Cerebellum (tissue), 4 donors: ENCODE measurements at places on chromosomes 2 and 18. TPM values are rescaled to one million over a fixed set of nuclear protein-coding genes. Genes with fewer than 3 reads are reported as not detected.

DNA sequence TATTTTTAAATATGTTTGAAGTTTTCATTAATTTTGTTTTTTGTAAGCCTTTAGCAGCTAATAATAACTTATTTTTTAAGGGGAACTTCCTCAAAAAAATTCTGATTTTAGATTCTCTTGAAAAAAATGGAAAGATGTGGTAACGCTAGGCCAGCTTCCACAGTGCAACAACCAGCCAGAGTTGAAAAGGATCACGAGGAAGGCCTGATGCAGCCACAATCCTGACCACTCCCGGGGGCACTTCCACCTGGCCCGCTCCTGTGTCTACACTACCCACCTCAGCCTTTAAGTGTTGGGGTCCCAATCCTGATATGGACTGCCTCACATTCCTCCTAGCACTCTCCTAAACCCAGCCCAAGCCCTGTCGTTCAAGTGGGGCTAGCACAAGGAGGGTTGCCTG is 101.1 kb downstream of the TMEM17 start:
- no peak for DNase-seq

GRCh38 chr18:9862686-9863085 is 23.1 kb upstream of the TXNDC2 start:
- no peak for DNase-seq

DNA sequence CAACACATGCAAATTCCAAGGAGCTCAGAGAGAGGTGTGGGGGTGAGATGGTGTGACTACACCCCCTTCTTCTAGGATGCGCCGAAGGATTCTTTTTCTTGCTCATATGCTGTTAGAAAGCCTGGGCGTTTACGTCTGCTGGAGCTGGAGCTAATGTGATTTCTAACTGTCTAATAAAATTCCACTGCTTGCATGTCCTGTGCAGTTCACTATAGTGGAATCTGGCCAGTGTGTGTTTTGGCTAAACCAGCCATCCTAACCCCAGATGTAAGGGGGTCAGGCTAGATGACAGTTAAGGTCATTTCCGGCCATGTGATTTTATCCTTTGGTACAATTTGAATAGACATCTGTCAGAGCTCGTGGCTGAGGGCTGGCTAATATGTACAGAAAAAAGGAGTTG is 194.1 kb downstream of the PRKCE start:
- DNase-seq = no peak

- DNase-seq = no peak
These were observed 21.7 kb upstream of the CTAGE1 start for GRCh38 chr18:22439447-22439846.

- no peak for DNase-seq
These were observed 70.6 kb upstream of the ODC1 start for GRCh38 chr2:10518470-10519393.

DNA sequence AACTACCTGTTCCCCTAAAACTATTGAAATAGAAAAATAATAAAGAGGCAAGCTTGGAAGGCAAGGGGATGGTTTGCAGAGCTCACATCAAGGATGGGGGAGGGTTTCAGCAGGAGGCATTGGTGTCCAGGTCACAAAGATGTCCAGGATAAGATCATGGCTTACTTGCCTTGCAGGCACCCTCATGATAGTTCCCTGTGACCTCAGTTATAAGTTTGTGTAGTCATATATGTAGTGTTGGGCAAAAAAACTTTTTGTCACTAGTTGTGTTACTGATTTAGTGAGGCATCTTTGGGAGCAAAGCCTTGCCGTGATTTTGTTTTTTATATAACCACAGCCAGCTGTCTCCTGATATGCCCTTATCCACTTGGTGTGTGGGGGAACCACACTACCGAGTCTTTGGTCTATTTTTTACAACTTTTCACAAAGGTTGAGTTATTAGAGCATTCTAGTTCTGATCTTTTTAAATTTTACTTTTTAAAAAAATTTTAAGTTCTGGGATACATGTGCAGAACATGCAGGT is 53.3 kb downstream of the IL1R2 start:
- DNase-seq = no peak

GRCh38 chr18:74516271-74517235 is 17.7 kb upstream of the CNDP1 start:
- no peak for DNase-seq

The FSIP2 gene
- 3.3 TPM for total RNA-seq

The CXCR2 gene
- total RNA-seq = not detected

The FAM110C gene
- total RNA-seq = 2.9 TPM

DNA sequence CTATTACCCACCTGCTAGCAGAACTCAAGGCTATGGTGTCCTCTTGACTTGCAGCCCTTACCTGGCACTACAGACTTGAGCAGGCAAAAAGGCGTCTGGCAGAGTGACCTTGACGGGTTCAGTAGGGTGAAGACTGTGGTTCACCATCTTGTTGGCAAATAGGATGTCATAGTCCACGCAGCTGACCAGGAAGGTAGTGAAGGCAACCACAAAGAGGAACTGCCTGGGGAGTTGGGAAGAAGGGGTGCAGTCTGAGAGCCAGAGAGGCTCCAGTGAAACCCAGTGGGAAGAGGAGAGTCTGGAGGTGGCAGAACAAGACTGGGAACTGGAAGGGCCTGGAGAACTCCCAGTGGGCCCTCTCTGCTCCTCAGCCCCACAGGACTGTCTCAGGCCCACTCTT is 4.1 kb downstream of the ATG9A start:
- no peak for DNase-seq

GRCh38 chr2:186629250-186629996 is 39.6 kb downstream of the ITGAV start:
- no peak for DNase-seq

The ZDBF2 gene
- 28.3 TPM for total RNA-seq

DNA sequence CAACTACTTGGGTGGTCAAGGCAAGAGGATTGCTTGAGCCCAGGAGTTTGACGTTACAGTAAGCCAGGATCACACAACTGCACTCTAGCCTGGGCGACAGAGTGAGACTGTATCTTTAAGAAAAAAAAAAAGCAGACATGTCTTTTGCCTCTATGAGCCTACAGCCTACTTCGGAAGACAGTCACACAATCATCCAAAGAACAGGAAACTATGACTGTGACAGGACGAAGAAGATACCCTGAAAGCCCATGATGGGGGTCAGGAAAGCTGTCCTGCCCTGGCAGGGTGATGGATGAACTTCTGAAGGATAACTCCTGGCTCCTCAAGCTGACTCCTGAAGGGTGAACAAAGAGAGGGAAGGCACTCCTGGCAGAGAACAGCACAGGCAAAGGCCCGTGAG is 251.7 kb upstream of the SIX2 start:
- DNase-seq = no peak

The TLX2 gene
- total RNA-seq = not detected

The PROM2 gene
- total RNA-seq = 3.0 TPM

DNA sequence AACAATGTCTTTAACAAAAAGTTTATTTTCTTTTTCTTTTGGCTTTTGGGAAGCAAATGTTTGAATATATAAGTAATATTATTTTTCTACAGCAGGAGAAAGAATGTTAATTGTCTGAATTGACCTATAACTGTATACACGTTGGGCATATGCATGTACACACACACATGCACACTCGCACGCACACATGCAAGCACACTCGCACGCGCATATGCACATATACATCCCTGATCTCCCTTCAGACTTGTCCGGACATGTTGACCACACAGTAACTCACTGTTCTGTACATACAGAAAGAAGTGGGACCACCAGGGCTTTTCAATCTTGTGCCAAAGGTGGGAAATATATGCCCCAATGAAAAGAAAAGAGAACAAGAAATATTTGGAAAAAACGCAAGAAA is 245.1 kb upstream of the APCDD1 start:
- DNase-seq = no peak

The TCF23 gene
- not detected for total RNA-seq

- DNase-seq = no peak
These were observed 53.0 kb downstream of the GPD2 start for GRCh38 chr2:156489195-156489594.

DNA sequence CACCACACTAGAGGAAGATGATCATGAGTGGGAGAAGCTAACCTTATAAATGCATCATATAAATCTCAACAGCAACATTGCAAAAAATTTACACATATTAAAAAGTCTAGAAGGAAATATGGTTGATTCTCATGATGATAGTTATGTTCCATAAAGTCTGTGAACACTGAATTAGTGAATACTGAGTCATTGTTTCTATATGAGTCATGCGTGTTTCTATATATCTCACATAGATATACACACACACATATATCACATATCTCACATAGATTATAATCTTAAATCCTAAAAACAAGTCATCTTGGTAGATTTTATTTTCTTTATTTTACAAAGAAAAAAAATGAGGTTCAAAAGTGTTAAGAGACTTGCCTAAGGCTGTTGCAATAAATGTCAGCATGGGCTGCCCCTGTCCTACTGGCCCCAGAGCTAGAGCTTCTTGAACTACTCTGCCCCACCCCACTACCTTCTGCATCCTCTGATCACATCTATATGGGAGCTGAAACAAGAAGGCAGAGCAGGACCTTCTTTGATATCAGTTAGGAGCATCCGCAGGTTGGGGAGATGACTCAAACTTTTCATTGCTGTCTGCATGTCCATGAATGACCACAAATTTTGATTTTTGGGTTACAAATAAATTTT is 81.8 kb upstream of the ADAM23 start:
- no peak for DNase-seq

The RTTN gene
- 62.1 TPM for total RNA-seq

- no peak for DNase-seq
These were observed 9.0 kb downstream of the STEAP3 start for GRCh38 chr2:119232666-119232993.

DNA sequence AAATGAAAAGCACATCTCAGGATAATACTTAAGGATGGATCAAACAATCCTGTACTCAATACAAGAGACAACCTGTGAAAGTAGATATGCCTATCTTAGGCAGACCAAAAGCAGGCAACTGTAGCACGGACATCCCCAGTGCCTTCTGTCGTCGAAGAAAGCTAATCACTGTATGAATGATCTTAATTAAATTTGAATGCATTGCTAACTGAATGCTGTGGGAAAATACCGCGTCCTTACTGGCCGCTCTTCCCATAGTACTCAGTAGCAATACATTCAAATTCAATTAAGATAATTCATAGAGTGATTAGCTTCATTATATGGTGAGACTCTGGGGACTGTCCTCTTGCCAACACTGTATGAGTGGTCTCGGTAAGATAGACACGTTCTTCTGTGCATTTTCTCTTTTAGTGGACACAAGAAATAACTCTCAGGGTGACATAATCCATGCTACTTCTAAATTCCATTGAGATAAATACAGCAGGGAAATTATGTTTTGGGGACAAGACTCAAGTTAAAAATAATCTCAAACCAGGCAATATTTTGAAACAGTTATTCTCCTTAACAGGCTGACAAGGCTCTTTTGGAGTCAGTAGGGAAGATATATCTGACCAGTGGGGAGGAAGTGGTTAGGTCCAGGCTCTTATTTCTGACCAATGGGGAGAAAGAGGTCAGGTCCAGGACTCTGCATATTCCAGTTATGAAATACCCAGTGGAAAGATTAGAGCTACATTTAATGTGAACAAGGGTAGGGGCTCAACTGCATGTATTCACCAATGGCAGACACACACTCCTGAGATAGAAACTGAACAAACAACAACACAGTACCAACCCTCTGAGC is 97.3 kb downstream of the DOCK10 start:
- DNase-seq = no peak

- no peak for DNase-seq
These were observed 11.9 kb upstream of the IL1R1 start for GRCh38 chr2:102130647-102130991.

GRCh38 chr2:19722531-19722971 is 179.2 kb downstream of the TTC32 start:
- no peak for DNase-seq

- DNase-seq = no peak
These were observed 68.5 kb downstream of the TMEM18 start for GRCh38 chr2:608711-609110.

GRCh38 chr2:230166557-230167170 is 53.1 kb downstream of the SP110 start:
- no peak for DNase-seq

GRCh38 chr2:23703037-23703582 is 223.8 kb downstream of the ATAD2B start:
- no peak for DNase-seq

DNA sequence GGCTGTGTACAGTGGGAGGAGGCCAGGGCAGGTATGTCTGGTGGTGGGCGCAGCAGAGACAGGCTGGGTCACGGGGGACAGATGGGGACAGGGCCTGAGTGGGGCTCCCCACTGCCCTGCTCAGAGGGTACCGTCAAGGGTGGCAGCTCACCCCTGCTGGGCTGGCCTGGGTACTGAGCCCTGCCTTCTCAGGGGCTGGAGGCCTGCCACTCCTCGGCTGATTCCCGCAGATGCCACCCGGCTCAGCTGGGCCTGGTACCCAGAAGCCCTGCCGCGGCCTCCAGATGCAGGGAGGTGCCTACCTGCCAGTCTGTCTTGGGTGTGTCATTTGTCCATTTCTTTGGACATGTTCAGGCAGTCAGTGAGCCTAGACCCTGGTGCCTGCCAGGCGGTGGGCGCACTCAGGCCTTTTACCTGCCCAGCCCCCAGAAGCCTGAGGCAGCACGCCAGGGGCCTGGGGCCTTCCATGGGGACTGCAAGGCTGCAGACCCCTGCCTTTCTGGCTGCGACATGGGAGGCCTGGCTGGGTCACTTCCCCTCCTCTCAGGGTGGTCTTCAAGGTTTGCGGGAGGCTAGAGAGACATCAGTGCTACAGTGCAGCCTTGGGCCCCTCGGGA is 3.3 kb downstream of the SNORC start:
- no peak for DNase-seq

- DNase-seq = no peak
These were observed 111.8 kb downstream of the CELF4 start for GRCh38 chr18:37453752-37454151.

The ATP8B1 gene
- 2.3 TPM for total RNA-seq

GRCh38 chr2:200615247-200615646 is 29.4 kb downstream of the AOX1 start:
- no peak for DNase-seq

GRCh38 chr2:64998658-64999061 is 9.5 kb downstream of the SLC1A4 start:
- DNase-seq = no peak
